ENCODE measurements at places on chromosomes 4 and X. TPM values are rescaled to one million over a fixed set of nuclear protein-coding genes. Genes with fewer than 3 reads are reported as not detected.

Gene ATP10D
- 4.8 TPM for total RNA-seq

Gene ANOS1
- 0.06 TPM for total RNA-seq

Gene MAGEA2
- total RNA-seq: not detected

Gene KLF8
- total RNA-seq: not detected

Gene LRCH2
- 0.04 TPM for total RNA-seq

Gene FOXR2
- not detected for total RNA-seq

Gene BRS3
- total RNA-seq: not detected

Gene SASH3
- total RNA-seq: not detected

Gene TBC1D9
- 7.3 TPM for total RNA-seq

Gene PABPC1L2B
- not detected for total RNA-seq

Gene ASB12
- total RNA-seq: not detected

Gene TMEM47
- total RNA-seq: 0.77 TPM

Gene ESX1
- not detected for total RNA-seq

Gene PRSS12
- total RNA-seq: 0.33 TPM
